G401 (cell line): ENCODE measurements at places on chromosomes 13 and 19.

GRCh38 chr13:49539313-49539712 is 43.6 kb downstream of the PHF11 start:
- DNase-seq = no peak

- no peak for DNase-seq
Measured at GRCh38 chr13:87538366-87539052, 132.7 kb upstream of the SLITRK5 start.

- no peak for DNase-seq
Measured at GRCh38 chr13:36362914-36363313, 16.7 kb upstream of the SPART start.

GRCh38 chr13:105847527-105848291 is 687.8 kb downstream of the EFNB2 start:
- peak; percentile 91 for DNase-seq

- no peak for DNase-seq
Measured at GRCh38 chr13:40514802-40515201, 151.6 kb downstream of the FOXO1 start.

- DNase-seq = peak; percentile 58
Measured at GRCh38 chr13:102487330-102487729, 85.5 kb upstream of the FGF14 start.

GRCh38 chr13:83634601-83635000 is 247.7 kb downstream of the SLITRK1 start:
- DNase-seq = peak; percentile 4
